Activated B cell treated with CpG ODN at 0.5 μM for 24 hours (primary cell): ENCODE measurements at places on chromosomes 12 and 14.

- H3K4me1 ChIP-seq: no peaks in the 10 kb centered on the region
- no peak overlapping the region for H3K27ac ChIP-seq
- no peak for DNase-seq
Measured at GRCh38 chr14:46661728-46662127, 10.1 kb upstream of the RPL10L start.

DNA sequence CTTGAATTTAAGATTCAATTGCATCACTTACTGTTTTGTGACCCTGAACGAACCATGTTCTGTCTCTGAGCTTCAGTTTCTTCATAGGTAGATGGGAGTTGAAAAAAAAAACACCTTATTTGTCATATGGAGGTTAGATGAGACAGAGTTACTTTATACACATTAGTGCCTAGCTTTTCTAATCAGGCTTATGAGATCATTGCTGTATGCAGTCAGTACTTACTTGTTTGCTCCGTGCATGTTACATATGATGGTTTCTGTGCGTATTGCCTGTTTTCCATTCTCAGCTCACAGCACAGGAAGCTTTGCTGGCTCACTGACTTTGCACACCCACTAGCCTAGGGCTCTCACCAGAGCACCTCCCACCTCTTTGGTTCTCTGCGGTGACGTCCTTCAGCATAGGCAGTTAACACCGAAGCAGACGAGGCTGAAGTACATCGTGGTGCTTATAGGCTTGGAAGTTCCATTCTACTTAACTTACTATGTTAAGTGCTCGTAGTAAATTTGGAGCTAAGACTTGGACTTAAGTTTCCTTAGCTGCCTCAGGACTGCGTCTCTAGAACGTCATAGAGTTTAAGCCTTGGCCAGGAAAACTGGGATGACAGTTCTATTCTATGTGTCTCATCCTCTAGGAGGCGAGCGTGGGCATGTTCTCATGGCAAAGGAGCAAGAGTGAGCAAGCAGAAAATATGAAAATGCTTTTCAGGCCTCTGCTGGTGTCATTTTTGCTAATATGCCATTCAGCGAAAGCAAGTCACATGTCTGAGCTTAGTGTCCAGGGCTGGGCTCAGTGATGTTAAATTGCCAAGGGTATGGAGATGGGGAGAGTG, 57.3 kb downstream of the NRXN3 start:
- H3K27me3 ChIP-seq: peaks cover 7% of the 10 kb centered on the region
- no peaks in the 10 kb centered on the region for H3K36me3 ChIP-seq
- no peak overlapping the region for H3K27ac ChIP-seq
- H3K4me1 ChIP-seq: no peaks in the 10 kb centered on the region
- DNase-seq: no peak

DNA sequence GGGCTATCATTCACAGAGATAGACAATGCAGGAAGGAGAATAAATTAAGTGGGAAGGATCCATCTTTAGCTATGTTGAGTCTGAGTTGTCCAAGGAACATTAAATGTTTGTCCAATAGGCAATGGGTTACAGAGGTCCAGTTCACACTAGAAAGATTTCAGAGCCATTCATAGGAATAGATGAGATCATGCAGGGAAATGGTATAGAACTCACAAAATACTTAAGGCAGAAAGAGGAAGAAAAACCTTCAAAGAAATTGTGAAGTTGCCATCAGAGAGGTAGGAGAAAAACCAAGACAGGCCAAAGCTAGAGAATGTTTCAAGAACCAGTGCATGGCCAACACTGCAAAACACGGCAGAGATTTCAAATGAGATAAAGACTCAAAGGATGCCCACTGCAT, 94.1 kb downstream of the PHLDA1 start:
- H3K27ac ChIP-seq: no peak overlapping the region
- DNase-seq: no peak
- peaks cover 6% of the 10 kb centered on the region for H3K27me3 ChIP-seq
- H3K4me1 ChIP-seq: peaks cover 5% of the 10 kb centered on the region

DNA sequence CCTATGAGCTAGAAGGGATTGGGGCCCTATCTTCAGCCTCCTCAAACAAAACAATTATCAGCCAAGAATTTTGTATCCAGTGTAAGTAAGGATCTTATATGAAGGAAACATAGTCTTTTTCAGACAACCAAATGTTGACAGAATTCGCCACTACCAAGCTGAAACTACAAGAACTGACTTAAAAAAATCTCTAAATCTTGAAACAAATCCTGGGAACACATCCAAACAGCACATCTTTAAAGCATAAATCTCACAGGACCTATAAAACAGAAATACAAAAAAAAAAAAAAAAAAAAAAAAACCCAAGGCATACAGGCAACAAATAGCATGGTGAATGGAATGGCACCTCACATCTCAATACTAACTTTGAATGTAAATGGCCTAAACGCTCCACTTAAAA, 41.3 kb upstream of the LMNTD1 start:
- no peaks in the 10 kb centered on the region for H3K36me3 ChIP-seq
- H3K4me3 ChIP-seq: no peak overlapping the region
- H3K27ac ChIP-seq: no peak overlapping the region

- no peak overlapping the region for H3K4me3 ChIP-seq
- peaks cover 23% of the 10 kb centered on the region for H3K36me3 ChIP-seq
- no peak overlapping the region for H3K27ac ChIP-seq
- no peak for DNase-seq
Measured at GRCh38 chr14:50340963-50341362, 28.8 kb downstream of the DMAC2L start.

- H3K4me3 ChIP-seq: no peak overlapping the region
- H3K27me3 ChIP-seq: no peaks in the 10 kb centered on the region
- H3K36me3 ChIP-seq: peaks cover 14% of the 10 kb centered on the region
Measured at GRCh38 chr12:28507033-28507432, 316.8 kb downstream of the CCDC91 start.

GRCh38 chr14:94328196-94328595, 5.1 kb upstream of the SERPINA6 start:
- no peak overlapping the region for H3K27ac ChIP-seq
- H3K36me3 ChIP-seq: no peaks in the 10 kb centered on the region
- no peak overlapping the region for H3K4me3 ChIP-seq
- no peaks in the 10 kb centered on the region for H3K4me1 ChIP-seq

DNA sequence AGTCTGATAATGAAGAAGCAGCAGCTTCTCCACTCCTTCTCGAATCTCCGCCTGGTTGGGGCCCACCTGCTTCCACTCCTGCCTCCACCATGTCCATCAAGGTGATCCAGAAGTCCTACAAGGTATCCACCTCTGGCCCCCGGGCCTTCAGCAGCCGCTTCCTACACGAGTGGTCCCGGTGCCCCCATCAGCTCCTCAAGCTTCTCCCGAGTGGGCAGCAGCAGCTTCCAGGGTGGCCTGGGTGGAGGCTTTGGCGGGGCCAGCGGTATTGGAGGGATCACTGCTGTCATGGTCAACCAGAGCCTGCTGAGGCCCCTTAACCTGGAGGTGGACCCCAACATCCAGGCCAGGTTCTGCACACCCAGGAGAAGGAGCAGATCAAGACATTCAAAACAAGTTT, 381.0 kb upstream of the USP15 start:
- DNase-seq: no peak
- H3K36me3 ChIP-seq: no peaks in the 10 kb centered on the region
- no peaks in the 10 kb centered on the region for H3K27me3 ChIP-seq
- no peak overlapping the region for H3K27ac ChIP-seq

- peaks cover 29% of the 10 kb centered on the region for H3K4me1 ChIP-seq
- peaks cover 25% of the 10 kb centered on the region for H3K36me3 ChIP-seq
- DNase-seq: no peak
- no peak overlapping the region for H3K4me3 ChIP-seq
- no peak overlapping the region for H3K27ac ChIP-seq
Measured at GRCh38 chr12:11693067-11693466, 43.6 kb downstream of the ETV6 start.

- peaks cover 25% of the 10 kb centered on the region for H3K4me1 ChIP-seq
- H3K27ac ChIP-seq: no peak overlapping the region
- peaks cover 8% of the 10 kb centered on the region for H3K27me3 ChIP-seq
Measured at GRCh38 chr12:66232263-66232662, 43.2 kb downstream of the IRAK3 start.
